ENCODE measurements at places on chromosomes 11 and 22.

DNA sequence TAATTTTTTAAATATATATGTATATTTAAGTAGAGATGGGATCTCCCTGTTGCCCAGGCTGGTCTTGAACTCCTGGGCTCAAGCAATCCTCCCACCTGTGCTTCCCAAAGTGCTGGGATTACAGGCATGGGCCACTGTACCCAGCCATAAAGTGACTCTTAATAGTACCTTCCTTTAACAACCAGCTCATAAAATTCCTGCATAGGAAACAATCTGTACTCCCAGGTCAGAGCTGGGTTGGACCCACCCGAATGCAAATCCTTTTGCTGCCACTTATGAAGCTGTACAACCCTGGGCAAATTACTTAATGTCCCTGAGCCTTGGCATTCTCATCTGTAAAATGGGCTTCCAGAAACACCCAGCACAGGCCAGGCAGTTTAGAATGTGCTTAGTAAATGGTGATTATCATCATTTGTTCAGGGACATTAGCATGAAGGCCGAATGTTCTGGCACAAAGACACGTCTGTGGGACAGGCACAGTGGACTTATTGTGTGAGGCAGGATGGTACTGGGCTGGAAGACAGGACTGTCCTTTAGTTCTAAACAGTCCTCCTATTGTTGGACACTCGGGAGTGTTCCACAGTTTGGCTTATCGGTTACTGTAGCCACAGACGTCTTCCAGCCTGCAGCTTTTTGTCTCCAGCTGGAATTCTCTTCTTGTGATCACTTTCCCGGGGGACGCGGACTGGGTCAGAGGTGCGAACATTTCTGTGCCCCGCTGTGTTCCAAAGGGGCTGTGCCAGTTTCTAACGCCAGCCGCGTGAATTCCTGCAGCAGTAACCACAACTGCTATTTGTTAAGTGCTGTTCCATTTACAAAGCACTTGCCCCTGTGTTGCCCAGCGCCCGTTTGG, 6.0 kb downstream of the PDXP start:
- no peak for DNase-seq

- no peak for DNase-seq
Measured at GRCh38 chr22:20650294-20651207, 123.4 kb upstream of the SERPIND1 start.

- DNase-seq, result no peak
Measured at GRCh38 chr11:19735157-19735908, 22.7 kb downstream of the NAV2 start.

DNA sequence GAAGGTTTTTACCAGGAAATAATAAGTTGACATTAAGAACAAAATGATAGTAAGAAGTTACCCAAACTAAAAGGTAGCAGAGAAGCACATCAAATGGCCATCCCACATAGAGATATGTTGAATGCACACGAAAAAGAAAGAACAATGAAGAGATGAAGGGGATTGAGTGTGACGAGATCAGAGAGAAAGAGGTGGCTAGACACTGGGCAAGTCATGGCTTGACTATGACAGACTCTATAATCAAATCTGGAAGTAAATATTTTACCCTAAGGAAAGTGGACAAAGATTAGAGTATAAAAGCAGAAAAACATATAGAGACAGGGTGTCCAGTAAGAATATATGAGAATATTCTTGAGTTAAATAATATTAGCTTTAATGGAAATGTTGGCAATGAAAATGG, 31.4 kb downstream of the CASP12 start:
- DNase-seq, result no peak

- DNase-seq, result no peak
Measured at GRCh38 chr11:23233075-23233474, 372.8 kb upstream of the CCDC179 start.

DNA sequence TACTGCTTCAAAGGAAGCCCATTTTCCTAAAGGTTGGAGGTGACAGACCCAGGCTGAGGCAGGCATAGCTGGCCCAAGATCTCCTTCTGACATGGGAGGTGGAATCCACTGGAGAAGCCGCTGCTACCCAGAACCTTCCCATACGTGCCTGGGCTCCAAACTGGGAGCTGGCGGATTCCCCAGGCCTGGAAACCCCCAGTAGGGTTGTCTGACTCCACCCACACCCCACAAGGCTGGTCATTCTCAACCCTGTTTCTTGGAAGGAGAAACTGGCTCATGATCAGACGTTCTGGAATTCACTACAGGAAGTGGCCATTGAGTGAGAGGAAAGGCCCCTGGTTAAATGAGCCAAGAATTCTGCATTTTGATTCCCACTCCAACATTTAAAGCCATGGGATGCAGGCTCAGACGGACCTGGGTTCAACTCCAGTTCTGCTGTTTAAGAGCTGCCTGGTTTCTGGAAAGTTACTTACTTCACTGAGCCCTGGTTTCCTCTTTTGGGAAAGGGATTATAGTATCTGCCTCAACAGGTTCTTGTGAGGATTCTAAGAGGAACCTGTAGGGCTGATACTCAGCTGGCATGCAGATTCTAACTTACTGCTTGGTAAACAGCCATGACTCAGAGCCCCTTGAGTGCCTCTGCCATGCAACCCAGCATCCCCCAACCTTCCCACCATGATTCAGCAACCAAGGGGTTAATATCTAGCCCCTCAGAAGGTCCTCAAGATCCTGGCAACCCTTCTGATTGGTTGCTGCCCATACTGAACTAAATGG, 19.4 kb upstream of the TSKU start:
- no peak for DNase-seq

DNA sequence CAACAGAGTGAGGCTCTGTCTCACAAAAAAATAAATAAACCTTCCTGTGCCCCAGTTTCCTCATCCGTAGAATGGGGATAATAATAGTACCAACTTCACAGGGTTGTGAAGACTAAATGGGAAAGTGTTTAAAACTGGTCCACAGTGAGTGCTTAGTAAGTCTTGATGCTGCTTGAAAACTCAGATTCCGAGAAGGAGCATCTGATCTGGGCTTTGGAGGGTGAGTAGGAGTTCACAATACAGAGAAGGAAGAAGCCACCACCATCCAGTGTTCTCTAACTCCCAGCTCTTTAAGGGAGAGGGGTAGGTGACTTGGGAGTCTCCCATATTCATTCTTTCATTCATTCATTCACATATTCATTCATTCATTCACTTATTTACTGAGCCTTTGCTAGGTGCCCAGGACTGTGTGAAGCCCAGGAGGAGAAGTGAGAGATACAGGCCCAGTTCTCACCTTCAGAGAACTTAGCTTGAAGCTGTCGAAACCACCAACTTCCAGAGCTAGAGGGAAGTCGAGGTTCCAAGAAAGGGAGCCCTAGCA, 17.7 kb downstream of the CYTH4 start:
- DNase-seq, result no peak

- DNase-seq, result no peak
Measured at GRCh38 chr11:3010521-3011275, 18.6 kb upstream of the NAP1L4 start.

- DNase-seq, result no peak
Measured at GRCh38 chr11:128179512-128179911, 407.8 kb downstream of the ETS1 start.

GRCh38 chr11:116374085-116374484, 398.7 kb downstream of the BUD13 start:
- DNase-seq, result no peak

DNA sequence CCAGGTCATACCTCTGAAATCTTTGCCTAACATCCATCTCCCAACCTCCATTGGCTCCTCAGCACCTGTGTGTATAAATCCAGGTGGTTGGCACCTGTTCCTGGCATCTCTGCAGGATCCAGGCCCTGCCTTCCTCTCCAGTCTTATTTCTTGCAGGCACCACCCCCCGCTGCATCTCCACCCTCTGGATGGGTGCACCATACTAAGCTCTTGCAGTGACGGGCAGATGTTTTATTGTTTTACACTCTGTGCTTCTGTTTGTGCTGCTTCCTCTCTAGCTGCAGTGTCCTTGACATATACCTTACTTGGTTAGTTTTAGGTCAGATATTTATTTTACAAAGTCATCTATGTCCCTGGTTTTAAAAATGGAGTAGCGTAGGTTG, 102.6 kb downstream of the TBC1D22A start:
- no peak for DNase-seq

- no peak for DNase-seq
Measured at GRCh38 chr11:65960824-65961266, 689 bp upstream of the SART1 start.

- DNase-seq, result no peak
Measured at GRCh38 chr11:28878025-28878424, 769.8 kb downstream of the METTL15 start.

DNA sequence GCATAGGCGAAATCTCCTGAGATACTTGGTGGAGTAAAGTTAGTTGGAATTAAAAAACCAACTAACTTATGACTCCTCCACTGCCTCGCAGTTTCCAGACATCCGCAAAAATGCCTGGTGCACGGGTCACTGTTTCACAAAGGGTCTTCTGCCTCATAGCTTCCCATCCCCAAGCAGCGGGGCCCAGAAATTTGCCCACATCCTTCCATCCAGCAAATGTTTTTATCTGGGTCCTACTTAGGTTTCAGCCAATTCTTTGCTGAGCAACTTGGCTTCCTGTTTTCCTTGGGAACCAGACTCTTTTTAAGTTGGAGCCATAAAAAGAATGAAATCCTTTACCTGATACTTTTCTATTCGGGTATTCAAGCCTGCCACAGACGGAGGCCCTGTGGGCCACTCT, 36.2 kb downstream of the FZD4 start:
- DNase-seq, result no peak

DNA sequence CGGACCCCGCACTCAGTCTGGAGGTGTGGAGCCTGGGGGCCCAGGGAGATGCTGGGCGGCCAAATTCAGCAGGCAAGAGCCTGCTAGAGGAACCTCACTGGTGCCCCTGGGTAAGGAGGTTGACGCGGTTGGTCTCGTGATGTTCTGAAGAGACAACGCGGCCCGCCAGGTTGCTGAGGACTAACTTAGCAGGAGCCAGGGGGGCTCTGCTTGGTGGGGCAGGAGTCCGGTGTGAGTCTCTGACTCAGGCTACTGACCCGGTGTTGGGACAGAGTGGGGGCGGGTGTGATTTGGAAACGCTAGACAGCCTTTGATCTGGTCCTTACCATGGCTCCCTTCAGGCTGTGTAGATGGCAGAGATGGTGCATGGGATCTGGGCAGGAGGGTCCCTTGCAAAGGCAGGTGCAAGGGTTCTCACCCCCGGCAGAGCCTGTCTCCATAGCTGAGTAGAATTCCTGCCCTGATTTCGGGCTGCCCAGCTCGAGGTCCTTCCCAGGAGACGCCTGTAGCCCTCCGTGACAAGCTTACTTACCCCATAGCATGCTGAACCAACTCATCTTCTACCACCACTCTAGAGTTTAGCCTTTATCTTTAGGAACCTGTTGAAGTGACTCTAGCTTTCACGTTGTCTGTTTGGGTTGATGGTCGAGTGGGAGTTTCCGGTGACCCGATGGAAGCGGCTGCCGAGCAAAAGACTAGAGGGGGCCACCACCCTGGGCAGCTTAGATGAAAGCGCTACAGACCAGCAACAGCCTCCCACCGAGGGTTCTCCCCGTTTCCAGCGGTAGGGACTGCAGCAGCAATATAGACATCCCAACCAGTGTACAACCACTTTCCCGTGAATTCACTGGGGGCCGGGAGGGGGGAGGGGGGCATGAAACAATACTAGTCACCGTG, 38.4 kb downstream of the KCNC1 start:
- DNase-seq, result no peak

DNA sequence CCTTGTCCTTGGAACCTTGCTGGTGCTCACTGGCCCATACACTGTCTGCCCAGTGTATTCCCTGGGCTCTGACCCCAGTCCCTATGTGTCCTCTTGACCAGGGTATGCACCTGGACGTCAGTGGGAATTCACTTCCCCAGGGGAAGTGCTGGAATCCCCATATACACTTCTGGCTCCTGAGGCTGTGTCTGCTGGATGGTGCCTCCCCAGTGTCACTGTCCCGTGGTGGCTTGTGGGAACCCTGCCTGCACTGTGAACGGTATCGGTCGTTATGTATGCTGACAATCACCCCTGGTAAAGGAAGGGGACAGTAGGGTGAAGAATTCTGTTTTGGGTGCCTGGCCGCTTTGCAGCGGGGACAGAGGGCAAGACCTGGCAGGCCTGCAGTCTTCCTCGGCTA, 95.9 kb downstream of the RRM1 start:
- DNase-seq, result no peak

DNA sequence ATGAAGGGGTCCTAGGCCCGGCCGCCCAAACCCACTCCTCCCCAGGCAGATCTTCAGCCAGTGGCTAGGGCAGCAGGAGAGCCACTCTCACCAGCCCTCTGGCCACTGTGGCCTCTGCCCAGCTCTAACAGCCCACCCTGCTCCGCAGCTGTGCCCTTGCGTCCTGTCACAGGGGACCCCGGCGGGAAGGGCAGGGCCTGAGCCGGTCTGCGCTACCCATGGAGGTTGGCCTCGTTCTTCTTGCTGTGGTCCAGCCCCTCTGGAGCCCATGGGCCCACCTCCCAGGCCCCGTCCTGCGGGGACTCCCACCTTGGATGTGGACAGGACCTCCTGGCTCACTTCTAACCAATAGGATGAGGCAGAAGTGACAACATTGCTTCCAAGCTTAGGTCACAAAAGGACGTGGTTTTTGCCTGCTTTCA, 38.3 kb upstream of the TH start:
- DNase-seq, result no peak

GRCh38 chr11:69655479-69656428, 14.8 kb downstream of the CCND1 start:
- no peak for DNase-seq

GRCh38 chr11:17991783-17992433, 20.9 kb downstream of the SERGEF start:
- peak; percentile 36 for DNase-seq
